ENCODE measurements at places on chromosomes 4 and X.

DNA sequence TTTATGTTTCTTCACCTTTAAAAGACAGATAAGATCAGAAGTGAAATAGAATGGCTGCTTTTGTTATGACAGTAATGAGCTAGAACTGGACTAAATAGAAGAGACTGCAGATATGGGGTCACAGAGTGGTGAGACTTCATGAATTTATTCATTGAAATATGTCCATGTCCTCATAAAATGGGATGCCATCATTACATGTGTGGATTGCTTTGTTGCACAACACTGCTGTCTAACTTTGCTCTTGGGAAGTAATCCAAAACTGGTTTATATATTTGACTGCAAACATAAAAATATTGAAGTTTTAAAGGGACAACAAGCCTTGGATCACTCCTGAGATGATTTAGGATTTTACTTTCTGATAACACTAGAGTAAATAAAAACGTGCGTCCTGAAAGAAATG is 209.2 kb upstream of the FAT4 start:
- DNase-seq: no peak

DNA sequence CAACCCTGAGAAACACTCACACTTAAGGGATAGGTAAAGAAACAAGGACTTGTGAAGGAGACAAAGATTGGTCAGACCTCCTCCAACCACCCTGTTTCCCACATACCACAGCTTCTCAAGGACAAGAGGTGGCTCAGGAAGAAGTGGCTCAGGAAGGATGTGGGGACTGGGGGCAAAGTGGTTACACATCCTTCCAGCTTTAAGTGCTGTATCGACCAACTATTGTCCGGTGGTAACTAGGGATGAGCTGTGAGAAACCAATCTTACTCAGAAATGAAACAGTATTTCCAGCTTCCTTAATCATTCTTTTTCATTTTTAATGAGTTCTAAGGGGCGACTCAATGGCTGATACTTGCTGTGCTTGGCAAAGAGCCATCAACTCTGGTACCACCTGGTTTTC is 8.5 kb upstream of the LHFPL1 start:
- DNase-seq: no peak

GRCh38 chr4:172709376-172709775 is 459.2 kb upstream of the GALNT7 start:
- DNase-seq: peak; percentile 36

- no peak for DNase-seq
These were observed 44.9 kb upstream of the SLC25A31 start for GRCh38 chr4:127685292-127685691.

GRCh38 chrX:37834937-37835336 is 12.4 kb downstream of the DYNLT3 start:
- no peak for DNase-seq

GRCh38 chrX:130726661-130727060 is 176.3 kb downstream of the ENOX2 start:
- DNase-seq: no peak

DNA sequence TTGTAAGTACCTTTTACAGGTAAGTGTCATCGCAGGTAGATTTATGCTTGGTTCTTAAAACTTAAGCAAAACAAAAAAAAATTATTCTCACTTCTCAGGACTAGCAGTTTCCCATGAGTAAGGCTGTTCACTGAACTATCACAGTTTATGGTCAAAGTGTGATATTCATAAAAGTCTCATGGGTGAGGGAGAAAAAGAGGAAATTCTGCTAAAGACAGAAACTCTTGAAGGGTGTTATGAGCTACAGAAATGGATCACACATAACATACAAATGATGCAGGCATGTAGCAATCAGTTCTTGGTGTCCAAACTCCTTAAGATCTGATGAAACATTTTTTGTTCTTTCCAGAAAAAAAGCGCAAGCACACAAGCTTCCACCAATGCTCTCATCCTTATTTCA is 8.5 kb downstream of the RAB9A start:
- no peak for DNase-seq

- no peak for DNase-seq
These were observed 357 bp upstream of the ETNPPL start for GRCh38 chr4:108763226-108763593.

GRCh38 chrX:153688506-153688905 is 780 bp downstream of the SLC6A8 start:
- no peak for DNase-seq

DNA sequence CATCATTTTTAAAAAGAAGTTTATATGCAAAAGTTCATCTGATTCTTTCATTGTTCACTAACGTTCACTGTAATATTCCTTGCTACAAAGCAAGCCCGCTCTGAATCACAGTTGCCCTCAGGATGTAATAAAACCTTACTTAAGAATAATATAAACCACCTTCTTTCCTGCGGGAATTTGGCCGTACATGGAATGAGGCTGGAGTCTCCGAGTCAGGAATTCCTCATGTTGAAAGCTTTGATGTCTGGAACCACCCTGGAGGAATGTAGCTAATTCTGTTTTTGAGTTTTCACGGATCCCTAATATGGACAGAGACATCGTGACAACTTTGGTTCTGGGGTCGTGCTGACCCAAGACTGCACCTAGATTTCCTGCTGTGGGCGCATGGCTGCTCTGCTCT is 58.5 kb downstream of the CRLF2 start:
- DNase-seq: no peak

GRCh38 chrX:8849458-8849857 is 48.3 kb upstream of the FAM9A start:
- no peak for DNase-seq

Data from SHP77 (cell line).